ENCODE measurements at places on chromosomes 7 and 10. TPM values are rescaled to one million over a fixed set of nuclear protein-coding genes. Genes with fewer than 3 reads are reported as not detected.
A peak's percentile ranks its signal among the peaks of the same experiment; 100 is the strongest.

DNA sequence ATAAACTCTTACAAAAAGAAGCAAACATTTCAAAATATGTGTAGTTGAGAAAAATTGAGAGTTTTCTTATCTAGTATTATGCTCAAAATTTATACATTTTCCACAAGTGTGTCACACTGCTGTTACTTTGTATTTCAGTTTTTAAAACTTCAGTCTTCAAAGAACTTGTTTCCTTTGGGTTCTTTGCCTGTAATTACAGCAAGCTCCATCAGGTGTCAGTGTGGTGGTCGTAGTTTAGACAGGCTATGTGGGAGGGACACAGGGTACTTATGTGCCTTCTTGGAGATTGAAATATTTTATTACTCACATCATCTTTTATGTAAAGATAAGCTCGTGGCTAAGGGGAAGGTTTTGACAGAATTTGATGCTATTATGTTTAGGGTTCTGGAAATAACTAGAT lies 360.5 kb downstream of the FGFR2 start:
- no peak for DNase-seq

PTF1A gene
- not detected for total RNA-seq

DNA sequence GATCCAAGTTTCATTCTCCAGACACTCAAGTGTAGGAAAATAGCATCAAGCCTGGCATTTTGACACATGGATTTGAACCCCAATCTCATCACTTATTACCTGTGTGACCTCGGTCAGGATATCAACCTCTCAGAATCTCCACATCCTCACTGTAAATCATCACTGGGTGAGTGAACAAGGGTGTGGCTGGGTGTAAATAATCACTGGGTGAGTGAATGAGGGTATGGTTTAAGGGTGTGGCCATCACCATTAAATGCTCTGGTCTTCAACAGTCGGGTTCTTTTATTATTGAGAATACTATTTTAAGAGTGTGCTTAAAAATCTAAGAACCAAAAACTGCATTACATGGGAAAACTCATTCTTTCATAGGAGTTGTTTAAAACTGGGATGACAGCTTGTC lies 200.1 kb downstream of the DOCK4 start:
- no peak for DNase-seq

GRCh38 chr10:22466763-22467334 lies 121.6 kb downstream of the SPAG6 start:
- DNase-seq = no peak

- no peak for DNase-seq
Observed at GRCh38 chr7:131166066-131166465, 161.6 kb upstream of the MKLN1 start.

DNA sequence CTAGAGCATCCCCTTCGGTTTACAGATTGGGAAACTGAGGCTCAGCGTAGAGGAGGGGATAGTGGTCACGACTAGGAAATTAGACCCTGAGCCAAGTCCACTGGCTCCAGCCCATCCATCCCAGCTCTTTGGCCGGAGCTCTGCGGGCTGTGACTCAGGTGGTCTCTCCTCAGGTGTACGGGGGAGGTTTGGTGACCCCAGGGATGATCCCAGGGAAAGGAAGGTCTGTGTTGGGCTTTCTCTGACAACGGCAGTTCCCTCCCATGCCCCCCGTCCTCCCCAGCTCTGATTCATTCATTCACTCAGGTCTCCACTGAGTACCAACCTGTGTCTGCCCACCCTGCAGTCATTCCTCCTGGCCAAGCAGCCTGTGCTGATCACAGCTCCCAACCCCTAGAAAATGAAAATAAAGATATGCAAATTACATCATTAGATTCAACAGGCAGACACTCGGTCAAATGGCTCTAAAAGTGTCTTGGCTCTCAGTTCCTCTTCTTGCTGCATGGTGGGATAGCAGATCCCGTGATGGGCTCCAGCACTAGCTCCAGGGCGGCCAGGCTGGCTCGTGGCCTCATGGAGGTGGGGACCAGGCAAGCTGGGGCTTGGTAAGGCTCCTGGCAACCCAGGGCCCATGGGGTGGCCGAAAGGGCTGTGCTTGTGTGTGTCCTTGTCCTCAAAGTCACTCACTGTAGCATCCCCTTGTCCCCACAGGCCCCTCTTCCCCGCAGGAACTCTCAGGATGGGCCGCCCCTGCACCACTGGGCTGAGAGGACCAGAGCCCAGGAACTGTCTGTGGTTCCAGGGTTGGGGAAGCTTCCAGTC lies 37.8 kb downstream of the CLRN3 start:
- no peak for DNase-seq

DNA sequence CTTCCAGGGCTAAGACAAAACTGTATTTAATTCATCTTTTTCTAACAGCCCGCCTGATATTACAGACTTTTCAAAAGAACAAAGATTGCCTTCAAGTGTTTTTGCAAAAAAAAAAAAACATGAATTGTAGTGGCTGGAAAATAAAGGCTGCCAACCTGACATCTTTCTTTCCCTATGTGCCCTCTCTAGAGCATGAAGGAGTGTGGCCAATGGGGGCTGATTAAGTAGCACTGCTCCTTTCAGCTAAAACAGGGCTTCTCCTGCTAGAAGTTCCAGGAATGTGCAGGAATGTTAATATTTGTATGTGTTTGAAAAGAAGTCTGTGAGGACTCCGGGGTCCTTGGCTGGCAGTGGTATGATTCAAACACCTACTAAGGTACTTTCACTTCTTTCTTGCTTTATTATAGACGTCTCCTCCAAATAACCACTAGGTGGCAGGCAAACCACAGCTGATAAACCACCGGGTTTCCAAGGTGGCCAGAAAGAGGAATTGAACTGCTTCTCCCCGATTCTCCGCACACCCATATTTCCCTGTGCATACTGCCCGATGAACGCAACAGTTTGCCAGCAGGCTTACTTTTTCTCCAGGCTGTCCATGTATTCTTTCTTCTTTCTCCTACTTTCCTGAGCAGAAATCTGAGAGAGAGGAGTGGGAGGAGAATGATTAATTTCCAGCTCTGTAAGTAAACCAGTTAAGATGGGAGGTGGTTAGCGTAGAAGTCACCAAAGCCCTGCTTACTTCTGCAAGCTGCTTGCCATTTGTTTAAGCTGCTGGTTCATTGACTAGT lies 56.8 kb upstream of the DGKI start:
- peak; percentile 45 for DNase-seq

GRCh38 chr7:20598459-20599309 lies 16.8 kb upstream of the ABCB5 start:
- no peak for DNase-seq

CTNNA3 gene
- total RNA-seq = 0.21 TPM

VWA2 gene
- total RNA-seq = 1.5 TPM

ELFN1 gene
- total RNA-seq = 0.25 TPM

SPAM1 gene
- total RNA-seq = not detected

All from left colon (tissue), 2 donors.